Activated CD8-positive, alpha-beta memory T cell treated with anti-CD3 and anti-CD28 coated beads, Interleukin-2, amount 10 ng/mL, durations not matched to agents 7 days and 5 days (primary cell): ENCODE measurements at places on chromosomes 5 and 9. TPM values are rescaled to one million over a fixed set of nuclear protein-coding genes. Genes with fewer than 3 reads are reported as not detected.

The KCNMB1 gene
- total RNA-seq, result not detected

The TAF11L5 gene
- not detected for total RNA-seq

The ACSL6 gene
- total RNA-seq, result 10.9 TPM

The NUTM2G gene
- not detected for total RNA-seq

The IRX2 gene
- not detected for total RNA-seq

The ANKRD31 gene
- total RNA-seq, result 0.28 TPM

The MARCHF3 gene
- 0.73 TPM for total RNA-seq

The ITGA1 gene
- total RNA-seq, result 66.8 TPM

The IL5 gene
- 0.35 TPM for total RNA-seq

The SLCO4C1 gene
- 0.35 TPM for total RNA-seq

The TAL2 gene
- total RNA-seq, result 0.35 TPM
